ENCODE measurements at places on chromosomes 11 and 22.

- no peak for DNase-seq
These were observed 41.8 kb downstream of the MACROD1 start for GRCh38 chr11:64124147-64124546.

DNA sequence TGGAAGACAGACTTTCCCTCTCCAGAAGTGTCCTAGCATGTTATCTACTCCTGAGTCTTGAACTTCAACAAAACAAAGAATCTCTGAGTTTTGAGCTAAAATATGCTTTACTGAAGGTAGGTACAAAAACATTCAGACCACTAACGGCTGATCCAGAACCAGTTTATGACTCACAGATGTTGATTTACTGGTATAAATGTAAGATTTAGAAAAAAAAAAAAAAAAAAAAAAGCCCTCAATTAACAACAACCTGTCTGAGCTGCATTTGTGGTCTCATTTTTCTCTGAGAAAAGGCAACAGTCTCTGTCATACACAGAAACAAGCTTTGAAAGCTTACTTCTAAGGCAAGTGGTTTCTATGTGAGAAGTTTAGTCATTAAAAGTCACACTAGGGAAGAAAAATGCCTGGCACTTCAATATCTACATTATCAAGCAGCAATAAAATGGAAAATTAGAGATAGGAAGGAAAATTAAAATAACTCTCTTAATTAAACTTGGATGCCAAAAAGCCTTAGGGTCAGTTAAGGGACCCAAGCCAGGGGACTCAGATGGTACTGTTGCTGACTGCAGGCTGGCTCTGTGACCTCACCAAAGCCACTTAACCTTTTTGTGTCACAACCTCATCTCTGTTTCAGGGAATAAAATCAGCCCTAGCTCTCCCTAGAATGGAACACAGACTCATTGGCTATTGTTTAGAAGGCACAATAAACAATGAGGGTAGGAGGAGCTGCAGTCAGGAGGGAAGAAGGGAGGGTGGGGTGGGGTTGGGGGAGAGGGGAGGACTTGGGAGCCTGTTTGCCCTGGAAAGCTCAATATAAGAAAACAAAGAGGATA, 61.7 kb downstream of the ETS1 start:
- no peak for DNase-seq

GRCh38 chr11:66069715-66070603, at the start of gene PACS1:
PACS1 (plus strand) TSS chr11:66070272; CDS start chr11:66070487, 215 bp downstream.
- no peak for DNase-seq

GRCh38 chr11:77441426-77441825, 32.5 kb downstream of the PAK1 start:
- DNase-seq = no peak

- DNase-seq = no peak
These were observed 41.8 kb downstream of the GDPD4 start for GRCh38 chr11:77259641-77260040.

DNA sequence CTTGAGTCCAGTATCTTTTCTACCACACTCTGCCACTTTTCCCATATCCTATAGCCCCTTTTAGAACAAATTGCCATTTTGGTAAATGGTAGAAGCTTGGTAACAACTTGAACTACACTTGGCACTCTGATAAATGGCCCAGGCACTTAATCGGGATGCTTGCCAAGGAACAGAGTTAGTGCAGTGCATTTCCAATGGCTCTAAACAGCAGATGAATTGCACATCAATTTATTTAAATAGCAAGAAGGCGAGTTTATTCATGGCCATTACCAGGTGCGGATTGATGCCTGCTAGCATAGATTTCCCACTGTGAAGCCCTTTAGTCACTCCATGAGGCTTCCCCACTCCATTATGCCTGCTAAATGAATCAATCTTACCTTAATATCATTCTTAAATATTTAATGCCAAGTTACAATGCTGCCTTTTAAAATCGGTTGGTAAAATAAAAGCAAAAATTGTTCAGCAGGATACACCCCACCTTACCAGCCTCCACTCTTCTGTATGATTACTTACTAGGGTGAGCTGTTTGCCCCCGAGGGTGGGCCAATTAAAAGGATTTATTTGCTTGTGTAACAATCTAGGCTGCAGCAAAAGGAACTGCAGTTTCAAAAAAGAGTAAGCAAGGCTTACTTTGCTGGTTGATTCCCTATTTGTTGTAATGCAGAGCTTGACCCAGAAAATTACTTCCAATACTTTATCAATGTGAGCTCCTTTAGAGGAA, 136.0 kb upstream of the ARHGAP42 start:
- no peak for DNase-seq

GRCh38 chr11:13040969-13041561, 31.9 kb downstream of the RASSF10 start:
- DNase-seq = no peak

DNA sequence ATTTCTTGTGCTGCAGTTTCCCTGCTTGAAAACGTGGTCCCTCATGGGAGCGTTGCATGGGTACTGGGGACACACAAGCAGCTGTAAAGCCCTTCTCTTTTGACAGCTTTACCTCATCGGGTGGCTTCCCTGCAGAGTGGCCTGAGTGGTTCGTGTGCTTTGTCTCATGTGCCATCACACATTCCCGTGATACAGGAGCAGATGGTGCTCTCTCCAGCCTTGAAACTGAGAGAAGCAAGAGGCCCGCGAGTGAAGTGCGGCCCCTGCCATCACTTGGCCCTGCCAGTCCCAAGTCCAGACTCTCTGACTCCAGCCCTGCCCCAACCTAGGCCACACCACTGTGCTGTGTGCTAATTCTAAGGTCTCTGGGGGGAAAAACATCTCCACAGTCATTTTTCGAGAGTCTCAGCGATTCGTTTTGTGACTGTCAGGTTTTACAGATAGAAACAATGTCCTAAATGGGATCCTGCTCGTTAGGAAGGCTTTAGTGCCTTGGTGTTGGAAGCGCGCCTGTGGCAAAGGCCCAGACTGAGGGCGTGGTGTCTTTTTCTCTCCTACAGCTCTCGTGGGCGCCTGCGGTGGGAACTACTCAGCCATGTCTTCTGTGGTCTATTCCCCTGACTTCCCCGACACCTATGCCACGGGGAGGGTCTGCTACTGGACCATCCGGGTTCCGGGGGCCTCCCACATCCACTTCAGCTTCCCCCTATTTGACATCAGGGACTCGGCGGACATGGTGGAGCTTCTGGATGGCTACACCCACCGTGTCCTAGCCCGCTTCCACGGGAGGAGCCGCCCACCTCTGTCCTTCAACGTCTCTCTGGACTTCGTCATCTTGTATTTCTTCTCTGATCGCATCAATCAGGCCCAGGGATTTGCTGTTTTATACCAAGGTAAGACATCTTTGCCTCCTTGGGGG, 64.2 kb downstream of the KREMEN1 start:
- no peak for DNase-seq

DNA sequence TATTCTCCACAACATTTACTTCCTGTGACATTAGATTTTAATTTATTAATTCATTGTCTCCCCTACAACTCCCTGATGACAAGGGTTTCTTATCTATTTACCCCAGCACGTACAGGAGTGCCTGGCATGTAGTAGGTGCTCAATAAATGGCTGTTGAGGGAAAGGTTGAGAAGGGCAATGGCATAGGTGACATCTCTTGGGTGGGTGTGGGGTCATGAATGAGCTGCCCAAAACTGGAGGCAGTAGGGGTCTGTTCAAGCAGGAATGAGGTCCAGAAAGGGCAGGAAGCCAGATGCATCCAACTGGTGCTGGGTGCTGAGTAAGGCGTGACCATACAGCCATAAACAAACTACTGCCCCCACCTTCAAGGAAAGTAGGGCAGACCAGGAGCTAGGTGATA, 2.8 kb downstream of the VWCE start:
- DNase-seq = no peak

- no peak for DNase-seq
These were observed 11.0 kb upstream of the MTFP1 start for GRCh38 chr22:30414525-30415047.

GRCh38 chr11:77211594-77212251, 83.7 kb downstream of the MYO7A start:
- no peak for DNase-seq

DNA sequence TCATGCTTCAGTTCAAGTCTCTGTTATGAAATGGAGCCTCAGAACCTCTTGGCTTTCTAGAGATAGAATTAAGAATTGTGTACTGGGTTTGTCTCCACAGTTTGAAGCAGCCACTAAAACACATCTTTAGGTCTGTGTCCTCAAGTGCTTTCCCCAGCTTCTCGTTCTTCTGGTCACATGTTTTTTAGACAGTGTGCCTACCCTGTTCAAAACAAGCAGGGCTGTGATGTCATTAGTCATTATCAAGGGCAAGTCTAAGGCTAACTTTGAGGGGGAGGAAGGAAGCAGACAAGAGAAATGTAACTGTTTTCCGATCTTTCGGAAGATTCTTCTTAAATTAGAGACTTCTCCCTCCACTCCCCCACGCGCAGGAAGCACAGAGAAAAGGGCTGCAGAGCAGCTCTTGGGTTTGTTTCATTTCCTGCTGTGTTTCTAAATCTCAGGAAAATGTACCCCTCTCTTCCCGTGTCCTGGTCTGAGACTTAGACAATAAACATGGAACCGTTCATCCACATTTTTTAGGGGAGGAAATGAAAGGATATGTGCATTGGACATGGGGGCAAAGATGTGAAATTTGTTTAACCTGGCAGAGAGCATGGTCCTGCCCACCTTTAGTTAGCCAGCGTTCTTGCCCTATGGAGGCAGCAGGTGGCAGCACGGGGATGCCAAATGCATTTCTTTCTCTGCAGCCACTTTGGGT, 3.1 kb downstream of the AKIP1 start:
- peak; percentile 8 for DNase-seq

- DNase-seq = no peak
These were observed 22.6 kb downstream of the PTPN5 start for GRCh38 chr11:18768978-18769377.

- DNase-seq = no peak
These were observed 2.6 kb downstream of the PACSIN2 start for GRCh38 chr22:43012390-43012789.

GRCh38 chr11:35962369-35963138, 18.7 kb downstream of the LDLRAD3 start:
- peak; percentile 74 for DNase-seq

DNA sequence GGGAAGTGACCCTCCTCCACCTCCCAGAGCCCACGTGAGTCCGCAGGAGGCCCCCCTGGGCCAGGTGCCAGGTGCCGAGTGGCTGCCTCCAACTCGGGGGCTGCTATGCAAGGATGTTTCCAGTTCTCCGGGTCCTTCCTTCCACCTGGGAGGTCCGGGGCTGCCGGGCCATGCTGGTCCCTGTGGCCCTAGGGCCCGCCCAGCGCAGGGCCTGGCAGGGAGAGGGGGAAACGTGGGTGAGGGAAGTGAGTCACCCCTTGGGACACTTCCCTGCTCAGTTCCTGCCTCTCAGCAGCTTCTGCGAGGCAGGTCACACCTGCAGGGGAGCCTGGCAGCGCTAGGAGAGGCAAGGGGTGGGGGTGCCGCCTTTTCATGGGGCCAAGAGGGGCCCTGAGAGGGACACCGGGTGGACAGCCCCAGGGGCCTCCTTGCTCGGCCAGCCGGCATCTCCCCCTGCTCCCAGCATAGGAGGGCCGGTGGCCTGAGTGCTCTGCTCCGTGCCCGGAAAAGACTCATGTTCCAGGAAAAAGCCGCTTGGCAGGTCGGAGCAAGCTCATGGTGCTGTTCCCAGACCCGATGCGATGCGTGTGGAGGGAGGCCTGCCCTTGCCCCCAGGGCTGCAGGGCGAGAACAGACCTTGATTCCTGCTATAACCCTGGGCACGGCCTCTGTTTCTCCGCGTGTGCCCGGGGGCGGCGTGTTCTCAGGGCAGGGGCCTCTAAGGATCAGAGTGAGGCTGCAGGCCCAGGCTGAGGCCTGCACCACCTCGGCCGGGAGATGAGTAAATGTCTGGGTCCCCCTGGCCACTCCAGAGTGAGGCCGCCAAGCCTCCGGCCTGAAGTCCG, 30.3 kb upstream of the WNT7B start:
- DNase-seq = no peak

GRCh38 chr11:934527-934926, 8.9 kb downstream of the AP2A2 start:
- DNase-seq = no peak

Measured in NCI-H526 treated with DMSO at 0.1 percent for 48 hours (cell line).